ENCODE measurements at places on chromosomes 11 and 22. TPM values are rescaled to one million over a fixed set of nuclear protein-coding genes. Genes with fewer than 3 reads are reported as not detected.

- DNase-seq, result no peak
Measured at GRCh38 chr11:3700410-3700809, 29.2 kb upstream of the CHRNA10 start.

GRCh38 chr11:36264011-36264972 lies 24.9 kb downstream of the COMMD9 start:
- no peak for DNase-seq

DNA sequence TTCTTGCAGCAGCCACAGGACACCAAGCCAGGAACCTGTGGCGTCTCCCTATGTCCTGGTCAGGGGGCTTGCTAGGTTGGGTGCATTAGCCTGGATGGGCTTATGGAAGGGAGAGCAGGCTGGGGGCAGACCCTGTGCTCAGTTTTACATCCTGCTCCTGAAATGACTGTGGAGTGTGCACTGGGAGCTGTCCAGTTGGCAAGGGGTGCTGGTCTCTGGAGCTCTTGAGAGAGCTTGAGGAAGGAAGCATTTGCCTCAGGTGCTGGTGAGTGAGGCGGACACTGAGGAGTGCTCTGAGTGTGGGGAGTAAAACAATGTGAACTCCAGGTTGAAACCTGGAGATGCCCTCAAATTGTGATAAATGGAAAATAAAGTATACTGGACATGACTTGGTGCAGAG lies 3.4 kb downstream of the SCGB1D4 start:
- no peak for DNase-seq

Gene OR9Q1
- total RNA-seq, result not detected
